Stimulated activated CD4-positive, alpha-beta T cell treated with anti-CD3 and anti-CD28 coated beads, Interleukin-1b, Interleukin-23, amount 100 ng/mL, for 1 hour (primary cell): ENCODE measurements at places on chromosomes 1 and 21.
A peak's percentile ranks its signal among the peaks of the same experiment; 100 is the strongest.

- DNase-seq: no peak
Measured at GRCh38 chr1:94790246-94790645, 29.9 kb upstream of the SLC44A3 start.

- no peak for DNase-seq
Measured at GRCh38 chr1:21725748-21726392, 56.7 kb upstream of the RAP1GAP start.

GRCh38 chr1:221543529-221544120, 198.3 kb downstream of the DUSP10 start:
- DNase-seq: no peak

- peak; percentile 19 for DNase-seq
Measured at GRCh38 chr21:28516991-28517592, 475.6 kb downstream of the LTN1 start.

DNA sequence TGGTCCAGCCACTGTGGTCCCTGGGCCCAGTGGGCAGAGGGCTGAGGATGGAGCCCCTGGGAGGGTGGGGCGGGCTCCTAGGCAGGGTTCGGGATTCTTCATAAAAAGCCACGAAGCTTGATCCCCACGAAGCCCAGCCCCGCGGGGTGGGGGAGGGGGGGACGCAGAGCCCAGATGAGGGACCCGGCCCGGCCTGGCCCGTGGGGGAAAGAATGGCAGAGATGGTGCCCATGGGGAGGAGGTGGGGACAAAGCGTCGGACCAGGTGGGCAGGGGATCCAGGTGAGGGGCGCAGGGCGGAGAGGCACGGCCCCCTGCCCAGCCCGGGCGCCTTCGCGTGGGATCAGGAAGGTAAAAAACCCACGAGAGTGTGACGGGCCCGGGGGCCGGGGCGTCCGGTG, 6.0 kb upstream of the SMIM12 start:
- no peak for DNase-seq

DNA sequence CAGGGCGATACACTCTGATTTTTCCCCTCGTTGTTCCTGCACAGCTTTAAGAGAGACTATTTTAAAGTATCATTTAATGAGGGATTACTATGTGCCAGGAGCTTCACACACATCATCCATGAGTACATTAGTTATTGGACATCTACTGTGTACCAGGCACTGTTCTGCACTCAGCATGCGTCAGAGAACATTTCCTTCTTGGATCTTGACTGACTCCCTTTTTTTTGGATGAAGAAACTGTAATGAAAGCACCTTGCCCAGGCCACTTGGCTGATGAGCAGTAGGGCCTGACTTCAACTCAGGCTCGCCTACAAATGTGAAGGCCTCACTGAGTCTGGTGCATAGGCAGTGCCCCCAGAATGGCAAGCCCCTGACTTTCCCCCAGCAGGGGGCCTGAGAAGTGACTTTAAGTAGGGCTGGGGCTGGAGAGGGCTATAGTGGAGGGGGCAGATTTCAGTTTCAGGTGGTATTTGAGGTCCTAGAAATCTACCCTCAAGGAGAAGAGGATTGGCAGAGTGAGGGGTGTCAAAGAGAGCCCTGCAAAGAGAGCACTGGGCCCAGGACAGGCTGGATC, 50.0 kb downstream of the PTPRU start:
- DNase-seq: no peak

DNA sequence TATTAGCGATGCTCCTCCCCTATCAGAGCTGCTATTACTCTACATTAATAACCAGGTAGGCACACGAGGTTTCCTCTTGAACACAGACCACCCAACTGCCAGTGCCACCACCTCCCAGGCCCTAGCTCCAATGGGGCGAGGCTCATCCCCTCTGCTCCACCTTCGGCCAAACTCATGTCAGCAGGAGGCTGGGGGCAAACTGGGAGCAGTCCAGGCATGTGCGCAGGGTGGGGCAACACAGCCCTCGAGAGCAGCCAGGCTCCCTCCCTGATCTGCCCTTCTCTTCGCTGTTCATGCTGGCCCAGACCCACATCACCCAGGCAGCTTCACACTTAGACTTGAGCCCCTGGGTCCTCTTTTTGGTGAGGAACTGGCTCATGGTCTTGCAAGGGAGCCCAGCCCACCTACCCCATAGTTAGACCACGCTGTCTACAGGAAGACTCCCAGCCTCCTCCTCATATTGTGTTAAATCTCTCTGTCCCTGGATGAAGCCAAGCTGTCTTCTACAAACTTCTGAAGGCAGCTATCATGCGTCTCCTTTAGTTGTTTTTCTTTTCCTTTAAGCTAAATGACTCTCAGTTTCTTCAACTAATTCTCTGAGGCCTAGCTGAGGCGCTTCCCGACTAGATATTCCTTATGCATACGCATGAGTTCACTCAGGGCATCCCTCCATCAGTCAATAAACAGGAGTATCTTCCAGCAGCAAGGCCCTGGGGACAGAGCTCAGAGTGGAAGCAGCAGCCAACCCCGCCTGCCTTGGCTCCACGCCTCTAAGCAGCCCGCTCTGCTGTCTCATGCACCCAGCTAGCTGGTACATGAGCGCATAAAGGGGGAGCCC, 12.0 kb downstream of the TMEM9 start:
- no peak for DNase-seq

DNA sequence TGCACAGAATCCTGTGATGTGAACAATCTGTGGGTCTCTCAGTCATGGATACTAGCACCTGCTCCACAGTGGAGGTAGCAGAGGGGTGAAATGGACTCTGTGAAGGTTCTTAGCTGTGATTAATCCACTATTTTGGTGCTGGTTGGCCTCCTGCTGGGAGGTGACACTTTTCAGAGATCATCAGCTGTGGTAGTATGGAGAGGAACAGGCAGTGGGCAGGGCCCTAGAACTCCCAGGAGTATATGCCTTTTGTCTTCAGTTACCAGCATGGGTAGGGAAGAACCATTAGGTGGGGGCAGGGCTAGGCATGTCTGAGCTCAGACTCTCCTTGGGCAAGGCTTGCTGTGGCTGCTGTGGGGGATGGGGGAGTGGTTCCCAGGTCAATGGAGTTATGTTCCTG, 54.0 kb upstream of the KCNJ15 start:
- no peak for DNase-seq

- DNase-seq: no peak
Measured at GRCh38 chr1:91684481-91685196, 184.0 kb downstream of the CDC7 start.

DNA sequence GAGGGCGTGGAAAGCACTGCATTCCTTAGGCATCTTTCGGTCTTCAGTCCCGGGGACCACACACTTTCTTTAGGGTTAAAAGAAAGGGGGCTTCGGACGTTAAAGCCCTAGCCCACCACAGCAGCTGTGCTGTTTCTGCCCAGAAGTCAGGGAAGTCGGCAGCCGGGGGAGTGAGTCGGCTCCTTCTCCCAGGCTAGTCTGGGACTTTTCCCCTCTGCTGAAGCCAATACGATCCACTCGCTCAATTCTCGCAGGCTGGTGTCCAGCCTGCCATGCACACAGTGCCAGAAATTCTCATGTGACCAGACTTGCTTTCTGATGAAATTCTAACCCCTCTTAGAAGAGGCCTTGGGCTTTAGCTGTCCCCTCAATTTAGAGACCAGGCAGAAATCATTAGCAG, 67.7 kb downstream of the BCAR3 start:
- DNase-seq: no peak

DNA sequence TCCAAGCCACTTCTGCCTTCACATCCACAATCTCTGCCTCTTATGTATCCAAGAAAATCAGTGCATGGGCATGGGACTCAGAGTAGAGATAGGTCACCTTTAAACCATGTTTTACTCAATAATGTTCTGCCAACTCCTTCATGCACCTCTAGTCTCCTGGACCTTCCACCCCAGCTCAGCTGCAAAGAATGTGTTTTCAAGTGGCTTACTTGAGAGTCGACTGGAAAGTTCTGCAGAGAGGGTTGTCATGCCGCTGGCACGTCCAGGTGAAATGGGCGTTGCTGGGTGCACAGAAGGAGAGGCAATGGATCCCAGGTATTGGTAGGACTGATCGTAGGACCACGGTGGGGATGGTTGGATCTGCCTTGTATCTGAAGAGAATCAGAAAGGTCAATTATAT, 130.3 kb downstream of the CLIC6 start:
- no peak for DNase-seq

DNA sequence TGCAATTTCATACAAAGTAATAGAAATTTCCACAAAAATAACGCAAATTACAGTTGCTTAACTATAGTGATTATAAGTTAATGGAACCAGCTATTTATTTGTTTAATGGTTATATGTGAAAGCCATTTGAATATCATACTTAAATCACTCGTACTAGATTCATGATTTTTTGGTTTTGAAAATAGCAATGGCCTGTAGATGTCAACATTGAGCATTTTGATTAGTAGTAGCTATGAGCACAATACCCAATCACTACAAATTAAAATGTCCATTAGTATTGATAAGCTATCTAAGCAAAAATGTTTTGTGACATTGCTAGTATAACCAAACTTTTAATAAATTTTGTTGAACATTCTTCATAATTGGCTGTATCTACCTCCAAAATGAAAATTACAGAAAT, 10.0 kb downstream of the COL24A1 start:
- DNase-seq: no peak

DNA sequence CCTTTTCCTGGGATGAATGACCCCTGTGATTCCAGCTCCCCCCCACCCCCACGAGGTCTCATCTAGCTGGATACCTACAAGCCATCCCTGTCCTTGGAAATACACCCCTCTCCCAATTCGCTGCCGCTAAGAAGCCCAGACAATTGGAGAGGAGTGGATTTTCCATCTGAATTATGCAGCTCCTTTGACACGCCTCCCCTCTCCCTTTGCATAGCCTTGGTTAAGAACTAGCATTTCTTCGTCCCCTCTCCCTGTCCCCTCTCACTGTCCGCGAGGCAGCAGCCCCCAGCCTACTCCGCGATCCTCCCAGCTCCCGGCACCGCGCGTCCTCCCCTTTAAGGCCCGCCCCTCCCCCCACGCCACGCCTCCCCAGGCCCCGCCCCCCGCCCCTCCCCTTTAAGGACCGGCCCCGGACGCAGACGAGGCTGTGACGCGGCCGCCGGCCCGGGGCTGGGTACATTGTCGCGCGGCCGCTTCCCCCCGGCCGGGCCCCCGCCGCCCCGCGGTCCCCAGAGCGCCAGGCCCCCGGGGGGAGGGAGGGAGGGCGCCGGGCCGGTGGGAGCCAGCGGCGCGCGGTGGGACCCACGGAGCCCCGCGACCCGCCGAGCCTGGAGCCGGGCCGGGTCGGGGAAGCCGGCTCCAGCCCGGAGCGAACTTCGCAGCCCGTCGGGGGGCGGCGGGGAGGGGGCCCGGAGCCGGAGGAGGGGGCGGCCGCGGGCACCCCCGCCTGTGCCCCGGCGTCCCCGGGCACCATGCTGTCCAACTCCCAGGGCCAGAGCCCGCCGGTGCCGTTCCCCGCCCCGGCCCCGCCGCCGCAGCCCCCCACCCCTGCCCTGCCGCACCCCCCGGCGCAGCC, at the start of gene MAPKAPK2:
Gene MAPKAPK2, plus strand, starts transcription at position 428 of the 856 bp plus-strand sequence. Its CDS starts 325 bp downstream, at position 753.
- DNase-seq: peak; percentile 60

DNA sequence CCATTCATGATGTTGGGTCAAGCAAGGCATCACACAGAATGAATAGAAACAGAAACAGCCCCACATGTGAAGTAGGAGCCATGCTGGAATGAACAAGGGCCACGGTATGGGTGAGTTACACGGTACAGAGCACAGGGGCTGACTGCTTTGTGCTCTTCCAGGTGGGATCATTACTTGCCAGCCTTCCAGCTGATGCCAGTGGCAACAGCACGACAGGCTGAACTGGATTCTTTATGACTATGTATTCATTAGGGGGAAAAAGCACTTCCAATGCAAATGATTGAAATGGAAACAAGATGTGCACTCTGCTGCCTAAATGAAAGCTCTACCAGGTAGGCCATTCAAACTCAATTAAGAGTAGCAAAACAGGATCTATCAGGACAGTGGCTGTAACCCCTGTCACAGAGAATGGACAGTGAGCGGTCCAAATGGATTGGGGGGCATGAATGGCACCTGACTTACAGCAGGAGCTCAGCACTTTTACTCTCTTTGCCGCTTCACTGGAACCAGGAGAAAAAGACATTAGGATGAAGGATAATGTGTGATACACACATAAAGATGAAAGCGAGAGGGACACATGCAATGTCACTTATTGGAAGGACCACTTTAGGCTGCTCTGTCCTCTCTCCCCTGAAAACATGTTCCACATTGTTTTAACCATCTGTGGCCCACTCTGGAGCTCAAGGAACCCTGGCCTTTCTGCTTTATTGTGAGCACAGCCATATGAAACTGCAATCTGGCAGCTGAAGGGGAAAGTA, 23.4 kb upstream of the IRF2BP2 start:
- DNase-seq: no peak

GRCh38 chr1:224266915-224267856, 62.8 kb downstream of the NVL start:
- no peak for DNase-seq

- no peak for DNase-seq
Measured at GRCh38 chr1:41812051-41812450, 106.7 kb downstream of the HIVEP3 start.

GRCh38 chr1:205930799-205931281, 12.4 kb downstream of the SLC26A9 start:
- DNase-seq: no peak

- no peak for DNase-seq
Measured at GRCh38 chr1:236890152-236891056, 95.3 kb downstream of the MTR start.

GRCh38 chr21:33412832-33413519, 9.8 kb downstream of the IFNGR2 start:
- no peak for DNase-seq

- DNase-seq: no peak
Measured at GRCh38 chr1:163035446-163036249, 33.5 kb upstream of the RGS4 start.

GRCh38 chr1:204503913-204504519, 9.4 kb upstream of the PIK3C2B start:
- no peak for DNase-seq

DNA sequence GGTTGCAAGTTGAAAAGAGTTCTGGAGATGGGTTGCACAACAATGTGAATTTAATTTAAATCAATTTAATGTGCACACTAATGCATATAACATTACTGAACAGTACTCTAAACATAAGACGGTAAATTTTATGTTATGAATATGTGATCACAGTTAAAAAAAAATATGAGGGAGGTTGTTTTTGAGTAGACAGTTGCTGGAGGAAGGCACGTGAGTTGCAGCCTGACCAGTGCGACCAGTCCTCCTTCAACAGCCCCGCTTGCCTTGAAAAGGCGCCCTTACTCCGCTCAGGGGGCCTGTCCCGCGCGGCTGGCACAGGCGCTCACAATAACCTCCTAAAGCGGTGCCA, 322 bp upstream of the OLIG1 start:
- DNase-seq: no peak

- no peak for DNase-seq
Measured at GRCh38 chr1:171805395-171806115, 24.1 kb downstream of the METTL13 start.
